T47D (cell line): ENCODE measurements at places on chromosomes 4 and X.

GRCh38 chr4:145130130-145130529, 32.0 kb downstream of the ABCE1 start:
- no peak for DNase-seq

GRCh38 chr4:90220459-90220858, 93.3 kb downstream of the CCSER1 start:
- DNase-seq, result no peak

DNA sequence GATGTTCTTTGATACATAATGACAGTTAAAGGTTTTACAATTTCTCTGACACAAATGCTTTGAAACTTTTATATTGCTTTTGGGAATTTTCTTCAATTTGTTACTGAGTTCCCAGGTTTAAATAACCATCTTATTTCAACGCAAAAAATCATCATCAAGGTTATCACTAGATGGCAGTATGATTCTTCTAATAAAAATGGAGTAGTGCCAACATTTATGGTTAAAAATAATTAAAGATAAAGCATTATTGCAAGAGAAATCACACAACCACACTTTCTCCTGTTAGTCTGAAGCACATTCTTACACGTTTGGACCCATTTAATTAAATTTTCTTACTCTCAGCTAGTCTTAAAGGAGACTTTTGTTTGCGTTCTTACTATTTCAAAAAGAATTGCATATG, 611.3 kb upstream of the CPXCR1 start:
- no peak for DNase-seq

- DNase-seq, result no peak
Measured at GRCh38 chr4:116092961-116093360, 979.5 kb upstream of the NDST4 start.

- DNase-seq, result no peak
Measured at GRCh38 chr4:12588582-12588981, 895.6 kb downstream of the RAB28 start.

DNA sequence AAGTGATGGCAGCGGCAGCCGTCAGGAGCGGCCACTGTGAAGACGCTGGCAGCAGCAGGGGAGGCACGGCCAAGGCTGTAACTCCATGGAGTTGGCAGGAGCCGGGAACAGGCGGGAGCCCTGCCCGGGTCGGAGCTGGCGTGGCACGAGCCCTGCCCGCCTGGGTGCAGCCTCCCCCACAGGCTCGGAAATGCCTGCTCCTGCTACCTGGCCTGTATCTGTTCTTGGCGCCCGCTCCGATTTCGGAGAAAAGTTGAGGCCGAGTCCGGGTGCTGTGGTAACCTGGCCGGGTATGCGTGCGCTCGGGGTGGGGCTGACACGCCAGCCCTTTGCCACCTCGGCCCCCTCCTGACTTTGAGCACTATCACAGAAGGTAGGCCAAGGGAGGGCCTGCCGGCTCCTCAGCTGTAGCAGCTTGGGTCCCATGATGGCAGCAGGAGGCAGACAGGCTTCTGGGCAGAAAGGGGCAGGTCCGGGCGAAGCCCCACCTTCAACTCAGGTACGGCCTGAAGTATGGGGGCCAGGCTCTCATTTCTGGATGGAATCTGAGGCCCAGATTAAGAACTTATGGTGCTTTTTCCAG, 51.2 kb upstream of the SHISA3 start:
- DNase-seq, result no peak

- no peak for DNase-seq
Measured at GRCh38 chrX:9336456-9336855, 128.4 kb upstream of the TBL1X start.

- DNase-seq, result no peak
Measured at GRCh38 chr4:79471309-79471708, 63.3 kb upstream of the GK2 start.

GRCh38 chr4:75490155-75490554, 24.0 kb downstream of the RCHY1 start:
- peak; percentile 32 for DNase-seq

GRCh38 chr4:18454349-18454748, 432.8 kb upstream of the LCORL start:
- no peak for DNase-seq

- DNase-seq, result no peak
Measured at GRCh38 chr4:151163855-151164254, 64.4 kb downstream of the RPS3A start.

DNA sequence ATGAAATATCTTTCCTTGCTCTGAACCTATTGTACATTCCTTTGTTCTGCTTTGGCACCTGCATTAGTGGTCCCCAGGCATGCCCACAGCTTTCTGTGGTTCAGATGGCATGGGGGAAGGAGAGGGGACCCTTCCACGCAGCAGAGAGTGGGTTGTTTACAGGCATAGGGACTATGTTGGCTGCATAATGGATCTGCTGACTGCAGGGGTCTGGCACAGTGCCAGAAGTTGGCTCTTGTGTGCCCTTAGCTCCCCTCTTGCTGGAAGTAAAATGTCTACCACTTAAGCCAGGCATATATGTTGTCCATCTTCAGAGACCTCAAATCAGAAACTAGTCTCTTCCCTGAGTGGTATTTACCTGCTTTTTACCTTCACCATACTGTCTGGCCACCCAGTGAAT, 651.9 kb upstream of the PCDH7 start:
- DNase-seq, result no peak
